ENCODE measurements at places on chromosomes 6 and 20.

DNA sequence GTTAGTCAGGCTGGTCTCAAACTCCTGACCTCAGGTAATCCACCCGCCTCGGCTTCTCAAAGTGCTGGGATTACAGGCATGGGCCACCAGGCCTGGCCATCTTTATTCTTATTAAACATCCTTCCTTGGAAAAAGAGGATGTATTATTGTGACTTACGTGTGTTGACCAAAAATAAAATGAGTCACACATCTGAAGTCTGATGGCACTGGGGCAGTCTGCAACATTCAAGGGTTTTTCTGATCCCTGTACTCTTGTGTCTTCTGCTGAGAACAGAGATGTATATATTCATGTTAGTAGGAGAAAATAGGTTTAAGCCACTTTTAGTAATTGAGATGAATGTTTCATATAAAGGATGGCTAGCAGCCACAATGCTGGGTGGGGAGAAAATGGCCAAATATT, 129.9 kb upstream of the RIPOR2 start:
- no peak for DNase-seq

DNA sequence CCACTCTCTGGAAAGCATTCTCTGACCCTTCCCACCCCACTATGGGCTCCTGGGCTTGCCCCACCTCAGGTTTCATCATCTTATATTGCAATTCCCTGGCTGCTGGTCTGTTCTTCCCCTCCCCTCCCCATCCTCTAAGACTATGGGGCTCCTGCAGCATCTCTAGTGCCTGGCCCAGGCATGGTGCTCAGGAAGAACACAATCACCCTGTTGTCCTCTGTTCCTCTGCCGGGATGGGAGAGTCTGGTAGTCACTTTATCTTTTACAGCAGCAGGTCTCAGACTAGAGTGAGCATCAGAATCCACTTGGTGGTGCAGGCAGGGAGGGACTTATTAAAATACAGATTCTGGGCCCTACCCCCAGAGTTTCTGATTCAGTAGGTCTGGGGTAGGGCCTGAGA, 5.0 kb upstream of the LPIN3 start:
- no peak for DNase-seq

DNA sequence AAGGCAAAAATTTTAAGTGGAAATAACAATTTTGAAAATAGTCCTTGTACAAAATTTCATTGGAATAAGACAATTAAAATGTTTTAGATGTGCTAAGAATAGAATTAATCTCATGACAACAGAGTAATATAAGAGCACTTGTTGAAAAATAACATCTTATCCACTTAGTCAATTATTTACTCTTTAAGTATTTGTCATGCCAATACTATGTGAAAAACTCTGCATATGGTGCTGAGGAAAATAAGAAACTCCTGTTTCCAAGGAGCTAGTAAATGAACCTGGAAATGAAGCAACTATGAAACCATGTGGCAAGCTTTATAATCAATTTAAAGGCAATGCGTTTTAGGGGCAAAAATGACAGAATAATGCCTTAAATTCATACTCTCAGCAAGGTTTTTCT, 42.7 kb upstream of the HCRTR2 start:
- DNase-seq, result no peak

- no peak for DNase-seq
Observed at GRCh38 chr20:37987602-37988290, 45.5 kb downstream of the TTI1 start.

- no peak for DNase-seq
Observed at GRCh38 chr20:34301587-34302311, 1.4 kb downstream of the AHCY start.

DNA sequence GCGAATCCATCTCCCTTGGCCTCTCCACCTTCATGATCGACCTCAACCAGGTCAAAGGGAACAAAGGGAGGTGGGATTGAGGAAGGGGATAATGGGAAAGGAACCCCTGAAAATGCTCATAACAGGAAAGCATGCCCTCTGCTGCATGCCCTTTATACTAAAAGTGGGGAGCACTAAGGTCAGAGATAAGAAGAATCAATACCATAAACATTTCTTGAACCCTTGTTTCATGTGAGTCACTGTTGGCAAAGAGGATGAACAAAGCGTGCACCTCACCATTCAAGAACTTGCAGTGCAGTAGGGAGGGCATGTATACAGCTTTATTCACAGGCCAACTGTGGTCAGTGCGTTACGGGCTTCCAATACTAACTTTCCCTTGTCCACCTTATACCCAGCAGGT, 1.7 kb upstream of the SAPCD1 start:
- no peak for DNase-seq

- no peak for DNase-seq
Observed at GRCh38 chr20:60064554-60065196, 106.5 kb downstream of the CDH26 start.
